Stomach (tissue), 19 donors: ENCODE measurements at places on chromosomes 3 and 15. TPM values are rescaled to one million over a fixed set of nuclear protein-coding genes. Genes with fewer than 3 reads are reported as not detected.

- H3K4me1 ChIP-seq, result no peaks in the 10 kb centered on the region
- DNase-seq, result no peak
- H3K27ac ChIP-seq, result no peak overlapping the region
These were observed 18.3 kb upstream of the SETMAR start for GRCh38 chr3:4284865-4285264.

DNA sequence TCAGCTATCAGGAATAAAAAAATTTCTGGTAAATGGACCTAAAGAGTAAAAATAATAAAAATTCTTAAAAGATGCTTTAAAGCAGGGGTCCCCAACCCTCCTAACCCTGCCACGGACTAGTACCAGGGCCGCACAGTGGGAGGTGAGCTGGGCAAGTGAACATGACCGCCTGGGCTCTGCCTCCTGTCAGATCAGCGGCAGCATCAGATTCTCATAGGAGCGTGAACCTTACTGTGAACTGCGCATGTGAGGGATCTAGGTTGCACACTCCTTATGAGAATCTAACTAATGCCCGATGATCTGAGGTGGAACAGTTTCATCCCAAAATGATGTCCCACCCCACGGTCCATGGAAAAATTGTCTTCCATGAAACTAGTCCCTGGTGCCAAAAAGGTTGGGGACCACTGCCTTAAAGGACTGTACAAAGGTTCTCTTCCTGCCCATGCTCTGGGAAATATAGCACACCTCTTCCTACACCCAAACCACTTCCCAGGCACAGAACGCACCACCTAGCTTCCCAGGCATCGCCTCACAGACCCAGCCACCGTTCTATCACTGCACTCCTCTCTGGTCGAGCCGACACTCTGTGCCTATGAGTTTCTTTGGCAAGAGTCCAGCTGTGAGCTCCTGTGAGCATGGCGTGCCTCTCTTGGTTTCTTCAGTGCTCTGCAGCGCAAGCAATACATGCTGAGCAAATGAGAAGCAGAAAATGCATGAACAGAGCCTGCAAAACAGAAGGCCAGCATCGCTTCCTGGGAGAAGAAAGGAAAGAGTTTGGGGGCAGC lies 104.9 kb downstream of the OCA2 start:
- no peaks in the 10 kb centered on the region for H3K4me1 ChIP-seq
- H3K27ac ChIP-seq, result no peak overlapping the region
- H3K36me3 ChIP-seq, result no peaks in the 10 kb centered on the region
- no peak overlapping the region for H3K4me3 ChIP-seq
- DNase-seq, result peak; percentile 35

- no peaks in the 10 kb centered on the region for H3K4me1 ChIP-seq
- H3K27ac ChIP-seq, result no peak overlapping the region
- DNase-seq, result peak; percentile 62
- no peaks in the 10 kb centered on the region for H3K27me3 ChIP-seq
- no peaks in the 10 kb centered on the region for H3K36me3 ChIP-seq
These were observed 61.4 kb downstream of the TUSC7 start for GRCh38 chr3:116770815-116771450.

DNA sequence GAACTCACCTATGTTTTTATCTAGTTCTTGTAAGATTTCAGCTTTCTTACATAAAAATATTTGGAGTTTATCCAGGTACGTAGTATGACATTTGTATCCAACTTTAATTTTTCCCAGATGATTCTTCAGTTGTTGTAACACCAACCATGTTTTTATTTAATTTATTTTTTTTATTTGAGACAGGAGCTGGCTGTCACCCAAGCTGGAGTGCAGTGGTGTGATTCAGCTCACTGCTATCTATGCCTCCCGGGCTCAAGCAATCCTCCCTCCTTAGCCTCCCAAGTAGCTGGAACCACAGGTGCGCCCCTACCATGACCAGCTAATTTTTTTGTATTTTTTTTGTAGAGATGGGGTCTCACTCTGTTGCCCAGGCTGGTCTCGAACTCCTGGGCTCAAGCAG lies 6.6 kb downstream of the XYLB start:
- no peaks in the 10 kb centered on the region for H3K27me3 ChIP-seq
- peaks cover 6% of the 10 kb centered on the region for H3K4me1 ChIP-seq
- H3K36me3 ChIP-seq, result no peaks in the 10 kb centered on the region
- DNase-seq, result no peak
- no peak overlapping the region for H3K27ac ChIP-seq

SLC2A2 gene
- not detected for polyA plus RNA-seq

GRCh38 chr3:25863011-25863415 lies 73.1 kb downstream of the OXSM start:
- H3K36me3 ChIP-seq, result no peaks in the 10 kb centered on the region
- no peaks in the 10 kb centered on the region for H3K27me3 ChIP-seq
- DNase-seq, result no peak
- H3K27ac ChIP-seq, result no peak overlapping the region

DNA sequence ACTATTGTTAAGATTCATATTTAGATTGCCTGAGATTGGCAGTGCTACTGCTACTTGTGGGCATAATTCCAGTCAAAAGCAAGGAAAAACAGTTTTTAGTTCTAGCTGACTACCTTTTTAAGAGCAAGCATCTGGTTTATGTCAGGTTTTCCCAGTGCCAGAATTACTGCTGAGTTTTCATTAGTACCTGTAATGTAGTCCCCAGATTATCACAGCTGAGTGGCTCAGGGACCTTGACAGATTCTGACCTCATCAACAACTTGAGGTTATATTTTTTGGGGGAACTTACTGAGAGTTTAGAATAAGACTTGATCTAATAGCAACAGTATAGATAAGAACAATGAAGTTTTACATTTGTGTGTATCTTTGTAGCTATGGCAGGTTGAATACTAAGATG lies 31.0 kb downstream of the NXPE3 start:
- peaks cover 5% of the 10 kb centered on the region for H3K36me3 ChIP-seq
